Fibroblast of skin of right biceps (primary cell): ENCODE measurements at places on chromosomes 7 and 10.

GRCh38 chr10:132508581-132509443 is 28.8 kb upstream of the INPP5A start:
- DNase-seq = no peak

- DNase-seq = no peak
Measured at GRCh38 chr7:115133248-115133647, 211.4 kb downstream of the MDFIC start.

DNA sequence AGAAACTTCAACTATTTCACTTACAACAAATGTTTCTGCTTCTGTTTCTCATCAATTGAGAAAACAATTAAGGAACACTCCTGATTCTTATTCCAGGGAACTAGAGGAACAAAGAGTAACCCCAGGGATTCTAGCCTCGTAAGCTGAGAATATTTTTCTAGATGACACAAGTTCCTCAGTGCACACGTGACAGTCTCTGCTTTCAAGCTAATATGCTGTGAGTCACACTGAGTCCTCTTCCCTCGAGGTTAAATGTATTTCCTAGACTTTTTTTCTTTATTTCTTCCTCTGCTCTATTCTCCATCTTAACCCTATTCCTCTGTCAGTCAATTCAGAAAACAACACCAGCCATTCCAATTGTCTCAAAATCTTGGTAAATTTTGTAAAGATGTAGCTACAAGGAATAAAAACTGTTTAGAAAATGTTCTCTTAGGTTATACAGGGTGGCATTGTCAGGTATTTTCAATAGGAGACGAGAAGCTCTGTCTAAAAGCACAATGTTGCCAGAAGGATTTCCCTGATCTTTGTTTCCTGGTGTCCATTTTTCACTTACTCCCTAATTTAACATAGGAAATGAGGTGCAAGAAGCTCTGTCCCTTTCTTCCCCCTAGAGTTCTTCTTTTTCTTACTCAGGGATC is 5.8 kb upstream of the C1GALT1 start:
- DNase-seq = peak; percentile 88

DNA sequence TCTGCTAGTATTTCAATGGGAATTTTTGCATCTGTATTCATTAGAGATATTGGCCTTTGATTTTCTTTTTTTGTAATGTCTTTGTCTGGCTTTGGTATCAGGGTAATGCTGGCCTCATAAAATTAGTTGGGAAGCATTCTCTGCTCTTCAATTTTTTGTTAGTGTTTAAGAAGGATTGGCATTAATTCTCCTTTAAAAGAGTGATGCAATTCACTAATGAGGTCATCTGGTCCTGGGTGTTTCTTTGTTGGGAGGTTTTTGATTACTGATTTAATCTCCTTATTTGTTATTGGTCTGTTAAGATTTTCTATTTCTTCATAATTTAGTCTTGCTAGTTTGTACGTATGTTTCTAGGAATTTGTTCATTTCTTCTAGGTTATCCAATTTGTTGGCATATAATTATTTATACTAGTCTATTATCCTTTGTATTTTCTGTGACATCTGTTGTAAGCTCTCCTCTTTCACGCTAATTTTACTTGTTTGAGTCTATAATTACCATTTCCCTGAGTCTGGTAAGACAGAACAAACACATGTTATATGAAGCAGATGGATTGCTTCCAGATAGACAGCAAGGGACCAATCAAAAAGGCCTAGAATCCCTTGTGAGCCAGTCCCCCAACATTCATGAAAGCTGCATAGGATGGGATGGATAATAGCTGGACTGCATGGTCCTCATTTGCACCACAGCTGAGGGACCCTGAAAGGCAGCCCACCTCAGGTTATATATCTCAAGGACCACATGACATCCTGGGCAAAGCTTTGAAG is 54.4 kb downstream of the MTPAP start:
- DNase-seq = no peak

GRCh38 chr7:128207609-128208008 is 33.5 kb upstream of the LEP start:
- DNase-seq = no peak
